NCI-H1694 (cell line): ENCODE measurements at places on chromosomes 1 and 21.
A peak's percentile ranks its signal among the peaks of the same experiment; 100 is the strongest.

GRCh38 chr1:203764105-203765028 is 616 bp upstream of the LAX1 start:
- DNase-seq, result no peak

GRCh38 chr1:233957691-233958090 is 53.2 kb downstream of the SLC35F3 start:
- DNase-seq, result no peak

GRCh38 chr1:205301842-205302588 is 19.5 kb downstream of the NUAK2 start:
- DNase-seq, result no peak

DNA sequence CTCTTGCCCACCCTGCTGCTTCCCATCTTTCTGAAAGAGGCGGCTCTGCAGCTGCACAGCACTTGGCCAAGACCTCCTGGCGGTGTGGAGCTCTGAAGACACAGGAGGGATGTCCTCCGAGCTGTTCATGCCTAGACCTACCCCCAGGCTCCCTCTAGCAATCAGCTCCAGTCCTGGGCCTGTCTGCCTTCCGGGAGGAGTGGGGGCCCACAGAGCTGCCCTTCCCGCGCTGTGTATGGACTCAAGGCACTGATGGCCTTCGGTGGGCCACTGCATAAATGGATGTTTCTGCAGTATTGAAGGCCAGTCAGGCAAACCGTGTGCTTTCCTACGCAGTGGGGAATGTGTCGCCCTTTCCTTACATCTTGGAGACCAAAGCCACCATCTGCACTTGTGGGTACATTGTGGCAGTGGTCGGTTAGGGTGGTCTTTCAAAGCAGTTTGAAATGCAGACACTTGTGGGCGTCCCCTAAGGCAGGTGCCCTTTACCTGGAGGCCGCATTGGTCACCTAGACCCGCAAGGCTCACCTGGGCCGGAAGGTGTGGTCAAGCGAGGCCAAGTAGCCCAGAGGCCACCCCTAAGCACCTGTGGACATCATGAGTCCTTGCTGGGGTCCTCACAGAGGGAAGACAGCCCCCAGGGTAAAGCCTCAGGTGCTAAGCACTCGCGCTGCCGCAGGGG is 912 bp upstream of the PKNOX1 start:
- no peak for DNase-seq

DNA sequence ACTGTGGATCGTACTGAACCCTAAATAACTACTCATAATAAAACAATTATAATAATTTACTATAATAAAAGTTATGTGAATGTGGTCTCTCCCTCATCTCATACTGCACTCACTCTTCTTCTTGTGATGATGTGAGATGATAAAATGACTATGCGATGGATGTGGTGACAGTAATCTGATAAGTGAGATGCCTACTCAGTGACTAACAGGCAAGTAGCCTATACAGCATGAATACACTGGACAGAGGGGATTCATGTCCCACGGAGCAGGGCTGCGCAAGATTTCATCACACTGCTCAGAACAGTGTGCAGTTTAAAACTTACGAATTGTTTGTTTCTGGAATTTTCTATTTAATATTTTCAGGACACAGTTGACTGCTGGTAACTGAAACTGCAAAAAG is 304.0 kb downstream of the DUSP10 start:
- no peak for DNase-seq

GRCh38 chr1:11617314-11617713 is 36.9 kb downstream of the FBXO2 start:
- peak; percentile 40 for DNase-seq

- peak; percentile 29 for DNase-seq
These were observed 120.3 kb upstream of the C8B start for GRCh38 chr1:57086154-57086553.

- no peak for DNase-seq
These were observed 19.9 kb downstream of the NPL start for GRCh38 chr1:182809414-182809957.

- no peak for DNase-seq
These were observed 95.1 kb upstream of the SLC45A1 start for GRCh38 chr1:8222789-8223188.

GRCh38 chr1:56065729-56066128 is 513.6 kb downstream of the PLPP3 start:
- no peak for DNase-seq

DNA sequence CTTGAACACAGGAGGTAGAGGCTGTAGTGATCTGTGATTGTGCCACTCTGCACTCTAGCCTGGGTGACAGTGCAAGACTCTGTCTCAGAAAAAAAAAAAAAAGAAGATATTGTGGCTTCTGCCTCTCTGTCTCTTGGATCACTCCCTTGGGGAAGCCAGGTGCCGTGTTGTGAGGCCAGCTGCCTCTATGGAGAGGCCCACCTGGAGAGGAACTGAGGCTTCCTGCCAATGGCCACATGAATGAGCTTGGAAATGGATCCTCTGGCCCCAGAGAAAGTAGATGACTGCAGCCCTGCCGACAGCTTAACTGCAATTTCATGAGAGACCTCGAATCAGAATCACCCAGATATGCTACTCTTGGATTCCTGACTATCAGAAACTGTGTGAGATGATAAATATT is 19.7 kb upstream of the AK2 start:
- no peak for DNase-seq

DNA sequence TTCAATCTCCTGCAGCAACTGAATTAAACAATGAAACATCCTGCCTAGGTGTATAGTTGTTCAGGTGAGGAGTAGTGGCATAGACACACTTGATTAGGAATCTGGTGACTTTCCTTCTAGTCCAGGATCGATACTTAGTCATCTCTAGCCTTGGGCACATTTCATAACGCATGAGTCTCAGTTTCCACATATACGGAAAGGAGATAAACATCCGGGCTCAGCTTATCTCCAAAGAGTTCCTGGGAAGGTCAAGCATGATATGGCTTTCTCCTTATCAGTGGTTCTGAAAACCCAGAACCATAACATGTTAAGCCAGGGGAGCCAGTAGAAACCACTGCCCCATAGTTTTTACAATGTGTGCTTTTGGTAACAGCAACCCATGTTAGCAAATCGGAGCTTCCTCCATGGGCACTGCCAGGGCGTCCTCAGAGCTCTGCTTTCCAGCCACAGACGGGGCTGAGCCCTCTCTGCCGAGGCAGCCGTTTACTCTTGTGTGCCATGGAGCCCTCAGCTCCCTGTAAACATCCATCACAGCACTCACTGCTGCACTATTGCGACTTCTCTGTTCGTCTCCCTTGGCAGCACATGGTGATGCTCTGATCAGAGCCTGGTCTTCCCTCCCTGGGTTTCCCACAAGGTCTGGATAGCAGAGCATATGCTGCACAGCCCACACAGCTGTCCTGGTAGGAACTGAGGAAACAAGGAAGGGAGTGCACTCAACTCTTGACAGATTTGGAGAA is 34.6 kb downstream of the RUNX1 start:
- peak; percentile 7 for DNase-seq

GRCh38 chr1:5404412-5405203 is 587.6 kb downstream of the NPHP4 start:
- no peak for DNase-seq

- no peak for DNase-seq
These were observed 111.6 kb downstream of the CYYR1 start for GRCh38 chr21:26461500-26461899.

GRCh38 chr1:208584167-208584755 is 340.1 kb upstream of the PLXNA2 start:
- no peak for DNase-seq

DNA sequence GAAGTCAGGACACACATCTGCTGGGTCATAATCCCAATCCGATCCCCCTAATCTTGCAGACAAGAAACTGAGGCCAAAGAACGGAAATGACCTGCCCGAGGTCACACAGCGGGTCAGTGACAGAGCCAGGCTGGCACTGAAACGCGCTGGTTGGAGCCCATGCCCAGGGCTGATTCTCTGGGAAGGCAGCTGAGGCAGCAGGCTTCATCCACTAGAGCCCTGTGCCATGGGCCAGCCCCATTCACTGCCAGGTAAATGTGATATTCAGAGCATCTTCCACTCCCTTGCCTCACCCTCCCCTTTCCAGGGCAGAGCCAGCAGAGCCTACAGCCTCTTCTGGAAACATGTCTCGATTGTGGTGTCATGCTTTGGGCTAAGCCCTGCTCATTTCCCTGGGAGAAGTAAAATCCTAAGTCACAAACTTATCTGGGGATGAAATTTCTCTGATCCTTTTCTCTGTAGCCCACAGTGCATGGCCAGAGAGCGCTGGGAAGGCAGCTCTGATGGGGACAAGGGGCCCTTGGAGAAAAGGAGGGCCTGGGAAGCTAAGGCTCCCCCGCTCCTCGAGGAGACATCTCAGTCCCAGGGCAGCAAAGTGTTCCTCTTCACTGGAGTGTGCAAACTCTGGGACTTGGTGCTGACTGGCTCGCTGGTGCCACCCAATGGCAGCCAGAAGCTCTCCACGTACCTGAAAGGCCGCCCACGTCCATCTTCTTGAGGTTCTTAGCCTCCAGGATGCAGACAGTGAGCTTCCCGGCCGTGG is 110.4 kb downstream of the SYT2 start:
- peak; percentile 15 for DNase-seq

GRCh38 chr1:223549740-223550139 is 115.8 kb downstream of the CAPN8 start:
- DNase-seq, result no peak

DNA sequence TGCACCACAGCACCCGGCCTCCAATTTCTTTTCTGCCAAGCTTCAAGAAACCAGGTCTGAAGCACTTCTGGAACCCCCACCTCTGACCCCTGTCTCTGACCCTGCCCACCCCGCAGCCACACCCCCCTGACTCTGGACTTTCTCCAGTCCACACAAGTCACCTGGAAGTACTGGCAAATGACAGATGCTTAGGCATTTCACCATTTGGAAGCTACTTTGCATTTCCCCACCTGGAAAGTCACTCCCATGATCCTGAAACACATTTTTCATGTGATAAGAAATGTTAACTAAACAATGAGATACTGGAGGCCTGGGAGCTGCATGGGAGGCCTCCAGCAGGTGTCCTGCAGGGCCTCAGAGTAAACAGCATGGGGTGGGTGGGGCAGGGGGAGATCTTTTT is 45.7 kb downstream of the NTPCR start:
- DNase-seq, result no peak

- DNase-seq, result no peak
These were observed 362.5 kb upstream of the ADAMTS5 start for GRCh38 chr21:27329255-27329851.

- DNase-seq, result no peak
These were observed 7.1 kb upstream of the IL12RB2 start for GRCh38 chr1:67300561-67300960.

- DNase-seq, result no peak
These were observed 20.8 kb downstream of the EYA3 start for GRCh38 chr1:28067523-28068090.

DNA sequence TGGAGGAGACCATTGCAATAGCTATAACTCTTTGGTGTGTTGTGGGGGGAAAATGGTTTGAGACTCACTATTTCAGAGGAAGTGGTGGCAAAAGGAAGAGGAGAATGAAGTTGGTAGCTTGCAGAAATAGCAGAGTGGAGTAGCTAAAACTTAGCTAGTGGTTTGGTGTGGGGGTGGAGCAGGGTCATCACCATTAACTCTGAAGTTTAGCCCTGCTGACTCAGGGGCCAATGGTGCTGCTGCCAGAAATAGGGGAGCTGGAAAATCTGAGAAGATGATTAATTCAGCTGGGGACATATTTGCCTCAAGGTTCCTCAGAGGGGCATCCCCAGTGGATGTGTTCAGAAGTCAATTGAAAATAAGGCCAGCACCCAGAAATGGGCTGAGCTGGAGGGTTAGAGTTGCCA is 65.4 kb downstream of the RUNX1 start:
- DNase-seq, result no peak

DNA sequence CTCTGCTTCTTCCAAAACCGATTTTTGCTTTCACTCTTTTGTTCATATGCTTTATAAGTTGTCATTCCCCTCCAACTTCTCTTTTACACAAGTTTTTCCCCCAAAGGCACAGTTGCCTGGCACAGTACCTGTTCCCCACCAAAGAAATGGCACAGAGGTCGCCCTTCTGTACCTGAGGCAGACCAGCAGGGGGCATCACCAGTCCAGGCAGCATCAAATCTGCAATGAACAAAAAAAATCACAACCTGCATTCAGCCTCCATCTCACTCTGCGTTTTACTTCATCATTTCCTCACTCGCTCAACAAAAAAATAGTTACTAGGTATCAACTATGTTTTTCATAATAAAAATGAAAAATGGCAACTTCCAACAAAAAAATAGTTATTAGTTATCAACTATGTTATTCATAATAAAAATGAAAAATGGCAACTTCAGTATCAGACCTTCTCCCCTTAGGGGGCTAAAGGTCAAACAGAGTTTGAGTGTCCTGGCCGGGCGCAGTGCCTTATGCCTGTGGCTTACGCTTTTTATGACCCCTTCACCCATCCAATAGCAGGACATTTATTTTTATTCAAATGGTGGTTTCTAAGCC is 4.1 kb downstream of the EIF2D start:
- DNase-seq, result peak; percentile 50

DNA sequence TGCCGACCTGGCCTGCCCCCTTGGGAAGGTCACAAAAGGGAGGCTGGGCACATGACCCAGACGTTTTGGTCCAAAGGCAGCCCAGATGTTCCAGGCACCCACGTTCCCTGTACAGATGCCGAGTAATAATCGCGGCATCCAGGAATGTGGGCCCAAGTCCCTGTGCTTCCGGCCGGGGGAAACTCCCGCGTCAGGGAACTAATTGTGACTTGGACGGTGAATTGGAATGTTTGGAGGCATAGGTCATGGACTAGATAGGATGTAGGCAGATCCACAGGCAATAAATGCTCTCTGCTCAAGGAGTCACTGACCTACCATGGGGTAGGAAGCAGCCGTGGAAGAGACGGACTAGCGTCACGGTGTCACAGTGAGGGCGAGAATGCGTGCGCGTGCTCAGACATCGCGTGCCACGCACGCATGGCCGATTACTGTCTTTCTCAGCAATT is 178.4 kb downstream of the DUSP10 start:
- no peak for DNase-seq

DNA sequence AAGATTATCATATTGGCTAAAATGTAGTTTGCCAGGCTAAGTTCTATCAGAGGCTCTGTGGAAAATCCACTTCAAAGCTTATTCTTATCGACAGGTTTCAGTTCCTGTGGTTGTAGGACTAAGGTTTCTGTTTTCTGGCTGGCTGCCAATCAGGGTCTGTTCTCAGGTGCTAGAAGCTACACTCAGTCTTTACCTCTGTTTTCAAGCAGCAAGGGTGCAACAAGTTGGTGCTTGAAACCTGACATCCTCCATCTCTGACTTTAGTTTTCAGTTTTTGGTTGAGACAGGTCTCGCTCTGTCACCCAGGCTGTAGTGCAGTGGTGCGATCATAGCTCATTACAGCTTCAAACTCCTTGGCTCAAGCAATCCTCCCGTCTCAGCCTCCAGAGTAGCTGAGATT is 15.3 kb upstream of the TMCO2 start:
- no peak for DNase-seq

DNA sequence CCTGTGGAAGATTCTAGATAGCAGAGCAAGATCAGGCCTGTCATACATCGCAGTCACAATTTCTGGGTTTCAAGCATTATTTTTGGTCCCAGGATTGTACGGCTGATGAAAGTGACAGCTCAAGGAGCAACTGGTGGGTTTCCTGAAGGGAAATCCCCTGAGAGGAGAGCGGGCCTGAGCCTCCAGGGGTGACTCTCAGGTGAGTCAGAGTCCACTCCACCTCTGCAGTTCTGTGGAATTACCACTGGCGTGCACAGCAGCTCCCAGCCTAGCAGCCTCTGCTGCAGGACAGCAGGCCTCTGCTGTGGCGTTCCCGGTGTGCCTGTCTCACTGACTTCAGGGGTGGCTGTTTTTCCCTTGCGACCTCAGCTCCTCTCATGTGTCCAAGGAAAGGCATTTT is 24.4 kb downstream of the SLC66A1 start:
- DNase-seq, result no peak
